ENCODE measurements at places on chromosomes 6 and 20. TPM values are rescaled to one million over a fixed set of nuclear protein-coding genes. Genes with fewer than 3 reads are reported as not detected.

SUMO4 gene
- not detected for polyA plus RNA-seq

OR2H1 gene
- not detected for polyA plus RNA-seq

GLP1R gene
- not detected for polyA plus RNA-seq

SLPI gene
- polyA plus RNA-seq: not detected

FAM83D gene
- polyA plus RNA-seq: 2.4 TPM

ZSCAN26 gene
- 91.2 TPM for polyA plus RNA-seq

STMND1 gene
- polyA plus RNA-seq: 0.59 TPM

BTNL2 gene
- polyA plus RNA-seq: not detected

BHLHE23 gene
- not detected for polyA plus RNA-seq

PSMB8 gene
- polyA plus RNA-seq: not detected

CCM2L gene
- polyA plus RNA-seq: 1.5 TPM

SCRT2 gene
- 3.8 TPM for polyA plus RNA-seq

FAM50B gene
- 0.79 TPM for polyA plus RNA-seq

BMP2 gene
- polyA plus RNA-seq: 1.1 TPM
